Glutamatergic neuron (in vitro differentiated cells): ENCODE measurements at places on chromosomes 7 and 10.

DNA sequence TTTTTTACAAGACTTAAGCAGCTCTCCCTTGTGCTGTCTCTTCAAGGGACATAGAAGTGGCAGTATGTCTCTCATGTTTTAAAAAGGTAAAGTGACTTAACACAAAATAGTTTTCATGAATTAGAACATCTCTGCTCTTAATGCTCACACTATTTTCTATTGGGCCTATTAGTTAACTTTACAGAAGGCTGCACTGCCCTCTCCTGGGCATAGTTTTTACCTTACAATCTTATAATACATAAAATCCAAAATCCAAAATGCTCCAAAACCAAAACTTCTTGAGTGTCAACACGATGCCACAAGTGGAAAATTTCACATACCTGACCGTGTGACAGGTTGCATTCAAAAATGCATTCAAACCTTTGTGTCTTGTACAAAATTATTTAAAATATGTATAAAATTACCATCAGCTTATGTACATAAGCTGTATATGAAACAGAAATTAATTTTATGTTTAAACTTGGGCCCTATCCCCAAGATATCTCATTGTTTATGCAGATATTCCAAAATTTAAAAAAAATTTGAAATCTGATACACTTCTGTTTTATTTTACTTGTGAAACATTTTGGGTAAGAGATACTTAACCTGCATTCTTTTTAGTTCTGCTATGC lies 25.8 kb downstream of the TES start:
- no peak for DNase-seq

GRCh38 chr7:40298421-40298820 lies 163.6 kb downstream of the SUGCT start:
- no peak for DNase-seq

DNA sequence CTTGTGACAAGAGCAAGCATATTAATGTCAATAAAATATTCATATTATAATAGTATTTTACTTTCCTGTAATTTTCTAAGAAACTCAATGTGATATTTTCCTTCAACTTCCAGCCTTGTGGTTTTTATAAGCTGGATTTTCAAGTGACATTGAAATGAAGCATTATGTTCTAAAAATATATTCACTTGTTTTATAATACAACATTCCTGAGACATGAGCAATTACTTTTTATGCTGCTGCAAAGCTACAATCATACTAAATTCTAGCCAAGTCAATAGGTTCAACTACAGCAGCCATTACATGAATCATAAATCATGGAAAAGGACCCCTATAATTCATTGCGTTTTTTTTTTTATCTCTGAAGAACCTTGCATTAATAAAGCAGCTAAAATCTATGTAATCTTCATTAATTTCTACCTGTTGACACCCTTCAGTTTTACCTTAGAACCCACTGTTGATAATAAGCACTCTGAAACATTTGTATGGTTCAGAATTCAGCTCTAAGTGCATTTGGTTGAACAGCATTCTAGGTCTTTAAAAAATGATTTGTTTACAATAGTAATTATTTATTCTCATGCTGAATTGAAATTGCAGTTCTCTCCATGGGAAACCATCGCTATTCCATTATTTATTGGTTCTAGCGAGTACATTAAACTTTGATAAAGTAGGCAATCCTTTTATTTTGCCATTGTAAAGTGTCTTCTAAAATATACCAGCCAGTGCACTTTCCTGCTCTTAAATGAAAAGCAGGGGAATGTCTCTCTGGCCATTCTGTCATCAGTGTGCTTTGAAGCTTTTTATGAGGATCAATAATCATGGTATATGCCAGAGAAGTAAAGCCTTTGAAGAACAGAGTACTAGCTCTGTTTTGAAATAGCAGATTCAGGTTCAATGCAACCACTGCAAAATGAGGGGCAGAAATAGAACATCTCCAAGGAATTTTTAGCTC lies 132.6 kb downstream of the GNAT3 start:
- no peak for DNase-seq

GRCh38 chr7:3370068-3370830 lies 69.2 kb downstream of the SDK1 start:
- no peak for DNase-seq

DNA sequence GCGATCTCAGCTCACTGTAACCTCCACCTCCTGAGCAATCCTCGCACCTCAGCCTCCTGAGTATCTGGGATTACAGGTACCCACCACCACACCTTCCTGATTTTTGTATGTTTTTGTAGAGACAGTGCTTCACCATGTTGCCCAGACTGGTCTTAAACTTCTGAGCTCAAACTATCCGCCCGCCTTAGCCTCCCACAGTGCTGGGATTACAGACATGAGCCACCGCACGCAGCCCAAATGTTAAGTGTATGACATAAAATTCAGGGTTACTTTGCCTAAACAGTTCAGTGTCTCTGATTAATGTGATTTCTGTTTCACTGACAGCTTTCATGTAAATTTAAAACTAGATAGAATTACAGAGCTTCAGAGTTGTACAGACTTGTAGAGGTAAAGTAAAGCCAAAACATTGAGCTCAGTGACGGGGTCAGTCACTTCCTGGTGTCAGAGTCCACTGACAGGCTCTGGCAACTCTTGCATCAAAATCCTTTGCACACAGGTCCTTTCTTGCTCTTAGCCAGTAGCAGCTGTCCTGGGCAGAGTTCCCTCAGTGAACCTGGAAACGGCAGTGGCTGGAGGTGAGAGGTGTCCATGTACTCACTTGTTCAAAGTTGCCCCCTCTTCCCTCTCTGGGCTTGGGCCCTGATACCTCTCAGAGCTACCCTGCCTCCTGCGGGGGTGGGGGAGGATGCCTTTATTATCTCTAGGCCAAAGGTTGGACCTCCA lies 33.7 kb downstream of the MGMT start:
- DNase-seq = no peak

- peak; percentile 50 for DNase-seq
These were observed 220.9 kb upstream of the MKLN1 start for GRCh38 chr7:131106681-131107336.

- no peak for DNase-seq
These were observed 13.0 kb downstream of the AKR1D1 start for GRCh38 chr7:138089080-138089901.

- DNase-seq = no peak
These were observed 246.0 kb upstream of the KMT2E start for GRCh38 chr7:104767826-104768536.

DNA sequence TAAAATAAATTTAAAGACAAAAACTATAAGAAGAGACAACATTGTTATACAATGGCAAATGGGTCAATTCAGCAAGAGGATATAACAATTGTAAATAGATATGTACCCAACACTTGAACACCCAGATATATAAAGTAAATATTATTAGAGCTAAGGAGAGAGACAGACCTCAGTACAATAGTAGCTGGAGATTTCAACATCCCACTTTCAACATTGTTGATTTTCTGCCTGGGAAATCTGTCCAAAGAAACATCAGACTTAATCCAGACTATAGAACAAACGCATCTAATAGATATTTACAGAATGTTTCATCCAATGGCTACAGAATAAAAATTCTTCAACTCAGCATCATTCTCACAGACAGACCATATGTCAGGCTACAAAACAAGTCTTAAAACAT lies 256.1 kb downstream of the GRM8 start:
- DNase-seq = no peak

GRCh38 chr7:30321882-30322192 lies 37.4 kb downstream of the ZNRF2 start:
- no peak for DNase-seq

GRCh38 chr7:156558198-156558597 lies 82.4 kb upstream of the RNF32 start:
- no peak for DNase-seq

GRCh38 chr10:11638055-11638698 lies 26.7 kb upstream of the USP6NL start:
- DNase-seq = no peak

- DNase-seq = no peak
These were observed 151.5 kb upstream of the FAM3C start for GRCh38 chr7:121547544-121548092.

- DNase-seq = no peak
These were observed 167.2 kb downstream of the NPSR1 start for GRCh38 chr7:34825221-34825620.

DNA sequence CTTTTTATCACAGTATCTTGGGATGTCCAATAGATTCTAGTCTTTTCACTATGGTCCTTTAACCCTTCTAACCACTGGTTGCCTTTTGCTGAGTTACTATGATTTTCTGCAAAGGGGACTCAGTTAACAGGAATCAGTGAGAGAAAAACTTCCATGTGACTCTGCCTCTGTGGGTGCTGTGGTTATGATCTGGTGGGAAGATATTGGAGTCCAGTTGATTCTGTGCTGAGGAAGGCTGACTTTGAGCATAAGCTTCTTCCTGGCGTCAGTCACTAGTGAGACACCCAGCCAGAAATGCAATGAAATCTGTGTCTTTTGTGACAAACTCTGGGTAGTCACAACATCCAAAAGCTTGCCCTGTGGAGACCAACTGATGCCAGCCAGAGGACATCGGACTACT lies 648.0 kb downstream of the SUGCT start:
- DNase-seq = no peak

GRCh38 chr7:151008143-151008510 lies 16.2 kb downstream of the ATG9B start:
- no peak for DNase-seq

DNA sequence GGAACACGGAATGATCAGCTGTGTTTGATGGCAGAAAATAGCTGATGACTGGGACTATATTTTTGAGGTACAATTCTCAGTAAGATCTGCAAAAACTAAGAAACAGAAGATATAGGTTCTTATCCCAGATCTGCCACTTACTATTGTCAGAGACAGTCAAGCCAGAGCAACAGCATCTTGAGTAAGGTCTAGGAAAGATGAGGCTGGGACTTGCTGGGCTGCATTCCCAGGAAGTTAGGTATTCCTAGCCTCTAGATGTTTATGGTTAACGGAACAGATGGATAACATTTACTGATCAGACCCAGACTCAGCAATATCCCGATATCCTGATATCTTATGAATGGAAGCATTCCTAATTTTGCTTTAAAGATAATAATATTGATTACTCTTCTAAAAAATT lies 68.7 kb upstream of the DNAJB12 start:
- DNase-seq = no peak

DNA sequence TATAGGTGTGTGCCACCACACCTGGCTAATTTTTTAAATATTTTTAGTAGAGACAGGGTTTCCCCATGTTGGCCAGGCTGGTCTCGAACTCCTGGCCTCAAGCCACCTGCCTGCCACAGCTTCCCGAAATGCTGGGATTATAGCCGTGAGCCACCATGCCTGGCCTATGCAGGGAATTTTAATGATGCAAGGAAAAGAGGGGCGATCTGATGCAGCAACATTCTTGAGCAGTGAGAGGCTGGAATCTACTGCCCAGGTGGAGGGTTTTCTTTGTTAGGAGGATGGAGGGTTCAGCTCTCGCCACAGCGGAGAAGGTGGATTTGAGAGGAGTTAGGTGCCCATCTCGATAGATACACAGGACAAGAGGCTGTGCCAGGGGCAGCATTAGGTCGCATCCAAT lies 332.3 kb downstream of the GATA3 start:
- DNase-seq = no peak
